ENCODE measurements at places on chromosomes 1 and 21. TPM values are rescaled to one million over a fixed set of nuclear protein-coding genes. Genes with fewer than 3 reads are reported as not detected.
A peak's percentile ranks its signal among the peaks of the same experiment; 100 is the strongest.

Gene LDLRAD2
- not detected for total RNA-seq

GRCh38 chr1:50135716-50136115 is 27.0 kb downstream of the ELAVL4 start:
- DNase-seq, result no peak

Gene SPRR3
- total RNA-seq, result not detected

Gene VSIG8
- not detected for total RNA-seq

Gene FAM167B
- 0.33 TPM for total RNA-seq

- DNase-seq, result no peak
Observed at GRCh38 chr1:184634296-184634695, 120.4 kb downstream of the EDEM3 start.

- DNase-seq, result peak; percentile 55
Observed at GRCh38 chr1:202210385-202210784, 16.8 kb downstream of the LGR6 start.

Gene GUCA2B
- not detected for total RNA-seq

- no peak for DNase-seq
Observed at GRCh38 chr1:152968248-152968647, 2.2 kb upstream of the SPRR4 start.

DNA sequence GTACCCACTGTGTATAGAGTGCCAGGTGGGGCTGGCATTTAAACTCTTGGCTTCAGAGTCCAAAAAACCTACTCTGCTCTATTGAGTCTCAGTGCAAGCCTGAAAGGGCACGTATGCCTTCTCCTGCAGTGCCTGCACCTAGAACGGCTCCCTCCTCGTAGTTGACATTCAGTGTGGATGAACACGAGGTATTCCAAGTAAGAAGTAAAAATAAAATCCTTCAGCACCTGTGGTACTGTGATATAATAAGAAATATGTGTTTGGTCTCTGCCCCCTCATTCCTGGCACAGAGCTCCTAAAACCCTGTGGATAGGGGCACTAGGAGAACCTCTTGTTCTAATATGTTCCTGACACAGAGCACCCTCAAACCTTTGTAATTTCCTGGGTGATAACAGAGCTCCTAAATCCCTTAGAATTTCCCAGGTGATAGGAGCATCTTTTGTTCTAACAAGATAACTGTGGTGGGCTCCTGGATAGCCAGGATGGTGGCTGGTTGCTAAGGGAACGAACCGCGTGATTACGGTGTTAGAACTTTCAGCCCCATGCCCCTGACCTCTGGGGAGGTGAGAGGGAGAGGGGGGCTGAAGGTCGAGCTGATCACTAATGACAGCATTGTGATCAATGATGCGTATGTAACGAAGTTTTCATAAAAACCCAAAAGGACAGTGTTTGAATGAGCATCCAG is 16.8 kb downstream of the UCK2 start:
- DNase-seq, result no peak
